Germinal center (tissue), 1 donor: ENCODE measurements at places on chromosomes 1 and 21.

DNA sequence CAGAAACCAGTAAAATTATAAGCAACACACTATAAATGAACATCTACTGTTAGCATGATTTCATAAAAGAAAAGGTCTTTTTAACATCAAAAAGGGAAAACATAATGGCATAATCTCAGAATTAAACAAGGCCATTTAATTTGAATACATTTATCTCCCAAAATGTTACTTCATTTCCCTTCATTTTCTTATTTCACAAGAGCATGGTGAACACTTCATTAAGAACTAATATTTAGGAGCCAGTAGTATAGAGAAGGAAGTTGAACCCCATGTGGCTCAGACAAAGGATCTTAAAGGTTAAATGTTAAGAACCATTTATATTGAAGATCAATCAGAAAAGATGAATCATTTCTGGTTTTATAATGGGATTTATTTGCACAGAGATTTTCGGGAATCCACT is 981.7 kb downstream of the TTLL7 start:
- DNase-seq: no peak

GRCh38 chr1:159879977-159880376 is 17.5 kb upstream of the VSIG8 start:
- no peak for DNase-seq

DNA sequence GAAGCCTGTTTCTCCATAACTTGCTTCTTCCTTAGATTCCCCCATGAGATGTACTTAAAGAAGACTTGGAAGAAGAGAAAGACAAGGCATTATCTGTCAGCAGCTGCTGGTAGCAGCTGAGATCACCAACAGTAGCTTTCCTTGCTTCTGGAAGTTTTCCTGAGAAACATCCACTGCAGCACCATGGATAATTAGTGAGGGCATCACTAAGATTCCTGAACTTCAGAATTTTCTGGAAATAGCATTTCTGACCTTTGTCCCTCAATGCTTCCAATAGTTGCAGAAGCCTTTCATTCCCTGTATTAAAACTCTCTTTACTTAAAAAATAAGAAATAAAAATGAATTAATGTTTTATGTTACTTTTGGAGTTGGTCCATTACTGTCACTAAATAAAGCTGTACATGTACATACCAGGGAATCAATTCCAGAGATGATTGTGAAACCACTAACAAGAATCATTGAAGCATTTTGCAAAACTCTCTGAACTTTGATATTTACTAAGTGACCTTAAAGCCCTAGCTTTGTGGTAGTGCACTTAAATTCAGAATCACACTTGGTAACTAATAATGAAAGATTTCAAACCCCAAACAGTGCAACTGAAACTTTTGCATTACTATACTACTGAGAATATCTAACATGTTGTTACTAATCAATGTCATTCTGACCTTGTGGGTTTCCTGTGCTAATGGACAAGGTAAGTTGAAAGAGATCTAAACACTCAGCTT is at the start of gene CFHR4:
TSS of gene CFHR4 (plus strand) at position 538 of the 725 bp plus-strand sequence. CDS start at position 637, 99 bp downstream.
- no peak for DNase-seq

- DNase-seq: no peak
Observed at GRCh38 chr1:5444396-5444795, 547.8 kb downstream of the NPHP4 start.

- DNase-seq: no peak
Observed at GRCh38 chr1:160186729-160187128, 3.6 kb upstream of the CASQ1 start.
